ENCODE measurements at places on chromosomes 5 and 9.
A peak's percentile ranks its signal among the peaks of the same experiment; 100 is the strongest.

GRCh38 chr5:123855609-123856008, 343.6 kb downstream of the CSNK1G3 start:
- DNase-seq = no peak

GRCh38 chr9:15231788-15232635, 75.0 kb downstream of the TTC39B start:
- peak; percentile 59 for DNase-seq

GRCh38 chr5:124736082-124736804, 10.2 kb downstream of the ZNF608 start:
- peak; percentile 13 for DNase-seq

- no peak for DNase-seq
Observed at GRCh38 chr5:107505763-107506534, 164.8 kb downstream of the EFNA5 start.

DNA sequence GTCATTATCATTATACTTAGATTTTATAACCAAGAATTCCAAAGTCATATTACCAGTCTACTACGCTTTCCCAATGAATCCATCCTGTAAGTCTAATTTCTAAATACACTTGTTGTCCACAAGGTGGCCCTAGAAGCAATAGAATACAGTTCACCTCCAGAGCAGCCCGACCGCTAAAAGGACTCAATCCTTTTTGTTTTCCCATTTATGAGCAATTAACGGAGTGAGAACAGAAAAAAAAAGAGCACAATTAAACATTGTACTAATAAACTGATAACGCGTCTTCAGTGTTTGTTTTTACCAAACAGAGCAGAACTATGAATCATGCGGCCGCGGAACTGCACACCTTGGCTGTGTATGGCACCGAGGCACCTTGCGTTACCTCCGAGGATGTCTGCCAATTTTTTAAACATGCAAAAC, 160.7 kb upstream of the DAPK1 start:
- peak; percentile 81 for DNase-seq

- no peak for DNase-seq
Observed at GRCh38 chr5:173025651-173026050, 30.5 kb upstream of the CREBRF start.

Measured in dermis microvascular lymphatic vessel endothelial cell (primary cell).